ENCODE measurements at places on chromosomes 13 and 19. TPM values are rescaled to one million over a fixed set of nuclear protein-coding genes. Genes with fewer than 3 reads are reported as not detected.

Gene CD177
- total RNA-seq = not detected

Gene DCLK1
- 1.2 TPM for total RNA-seq

Gene PNMA8C
- total RNA-seq = not detected

Gene CAPN12
- total RNA-seq = 0.35 TPM

Gene GPR12
- total RNA-seq = not detected

Gene SIGLEC9
- 1.1 TPM for total RNA-seq

Gene NECTIN2
- 247 TPM for total RNA-seq
